ENCODE measurements at places on chromosomes 4 and X.

- DNase-seq, result no peak
These were observed 16.2 kb upstream of the ART3 start for GRCh38 chr4:76058302-76058701.

GRCh38 chr4:187633245-187633644 is 362.3 kb upstream of the ZFP42 start:
- DNase-seq, result no peak

DNA sequence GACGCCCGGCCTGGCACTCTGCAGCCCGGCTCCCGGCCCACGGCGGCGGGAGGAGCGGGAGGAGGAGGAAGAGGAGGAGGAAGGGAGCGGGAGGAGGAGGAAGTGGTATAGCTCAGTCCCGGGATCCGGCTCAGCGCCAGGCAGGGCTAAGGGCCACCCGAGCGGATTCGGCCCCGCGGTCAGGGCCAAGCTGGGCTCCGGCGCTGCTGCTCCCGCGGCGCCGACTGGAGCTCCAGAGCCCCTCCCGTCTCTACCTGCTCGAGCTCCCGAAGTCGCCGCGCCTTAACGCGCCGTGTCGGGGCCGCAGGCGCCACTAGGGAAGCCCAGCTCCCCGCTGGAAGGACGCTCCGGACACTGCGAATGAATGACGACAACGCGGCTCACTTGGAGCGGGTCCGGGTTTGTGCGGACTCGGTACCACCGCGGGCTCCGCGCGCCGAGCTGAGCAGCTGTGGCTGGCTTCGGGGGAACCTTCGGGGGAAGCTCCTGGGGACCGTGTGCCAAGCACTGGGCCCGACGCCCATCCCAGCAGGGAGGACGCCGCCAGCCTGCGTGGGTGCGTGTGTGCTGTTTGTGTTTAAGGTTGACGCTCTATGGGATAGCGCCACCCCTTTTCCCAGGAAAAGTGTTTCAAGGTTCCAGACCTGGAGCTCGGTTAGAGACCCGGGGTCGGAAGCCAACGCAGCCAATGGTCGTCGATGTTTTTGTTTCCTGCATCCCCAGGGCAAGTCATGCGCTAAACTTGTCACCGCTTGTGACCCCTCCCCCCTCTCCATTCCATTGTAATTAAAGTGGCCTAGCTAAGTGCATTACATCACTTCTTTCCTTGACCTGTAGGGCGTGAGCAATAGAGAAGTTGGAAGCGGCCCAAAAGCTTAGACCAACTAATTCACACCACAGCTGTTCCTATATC is at the start of gene TBC1D9:
Gene TBC1D9, minus strand, starts transcription at position 67 of the 913 bp plus-strand sequence. CDS start 340 bp downstream, outside the sequence.
- no peak for DNase-seq

DNA sequence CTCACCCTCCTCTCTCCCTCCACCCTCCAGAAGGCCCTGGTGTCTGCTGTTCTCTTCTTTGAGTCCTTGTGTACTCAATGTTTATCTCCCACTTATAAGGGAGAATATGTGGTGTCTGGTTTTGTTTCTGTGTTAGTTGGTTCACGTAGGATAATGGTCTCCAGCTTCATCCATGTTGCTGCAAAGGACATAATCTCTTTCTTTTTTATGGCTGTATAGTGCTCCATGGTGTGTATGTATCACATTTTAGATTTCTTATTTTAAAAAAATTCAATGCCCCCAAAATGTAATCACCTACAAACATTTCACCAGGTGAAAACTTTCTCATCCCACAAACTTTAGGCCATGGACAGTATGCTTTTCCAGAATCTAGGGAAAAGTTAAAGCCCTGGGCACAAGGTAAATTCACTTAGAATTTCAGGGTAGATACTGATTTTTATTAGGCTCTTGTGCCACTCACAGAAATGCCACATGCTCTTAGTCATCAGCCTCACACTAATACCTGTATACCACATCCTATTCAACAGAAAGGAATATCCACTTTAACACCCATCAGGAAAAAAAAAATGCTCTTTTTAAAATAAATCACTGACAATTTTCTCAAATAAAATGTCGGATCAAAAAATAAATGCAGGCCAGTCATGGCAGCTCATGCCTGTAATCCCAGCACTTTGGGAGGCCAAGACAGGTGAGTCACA is 104.8 kb upstream of the ENPP6 start:
- DNase-seq, result no peak
